ENCODE measurements at places on chromosomes 13 and 19.

DNA sequence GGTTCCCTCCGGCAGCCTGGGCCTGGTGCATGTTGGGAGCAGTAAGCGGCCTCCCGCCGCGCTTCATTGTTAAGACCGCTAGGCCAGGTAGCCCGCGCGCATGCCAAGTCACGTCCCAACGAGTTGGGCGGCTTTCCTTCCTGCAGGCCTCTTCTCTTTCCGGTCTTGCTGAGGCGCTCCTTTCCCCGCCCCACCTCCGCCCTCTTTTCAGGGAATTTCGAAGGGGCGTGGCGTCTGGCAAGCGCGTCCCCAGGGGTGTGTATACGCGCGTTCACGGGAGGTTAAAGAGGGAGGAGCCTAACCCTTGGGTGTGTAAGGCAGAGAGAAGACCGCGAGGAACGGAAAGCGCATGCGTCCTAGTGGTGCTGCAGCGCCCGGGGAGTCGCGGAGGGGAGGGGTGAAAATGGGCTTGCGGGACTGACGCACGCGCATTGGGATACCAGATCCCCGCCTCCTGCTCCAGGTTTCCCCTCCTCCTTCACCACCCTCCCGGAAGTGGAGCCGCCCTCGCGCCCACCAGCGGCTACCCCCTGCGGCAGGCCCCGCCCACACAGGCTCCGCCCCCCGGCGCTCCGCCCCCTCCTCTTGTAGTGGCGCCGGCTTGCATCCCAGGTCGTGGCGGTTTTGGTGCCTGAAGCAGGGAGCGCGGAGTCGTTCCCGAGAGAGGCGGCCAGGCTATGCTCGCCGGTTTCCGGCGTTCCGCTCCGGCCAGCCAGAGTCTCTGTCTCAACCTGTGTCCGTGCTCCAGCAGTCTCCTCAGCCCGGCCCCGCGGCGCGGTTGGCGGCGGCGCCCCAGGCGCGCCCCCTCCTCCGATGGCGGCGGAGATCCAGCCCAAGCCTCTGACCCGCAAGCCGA lies at the start of gene WDFY2:
Gene WDFY2, plus strand, starts transcription at position 588 of the 856 bp plus-strand sequence. Its CDS starts 226 bp downstream, at position 814.
- peak; percentile 98 for DNase-seq

- no peak for DNase-seq
Measured at GRCh38 chr13:85565652-85566051, 233.6 kb downstream of the SLITRK6 start.

GRCh38 chr19:2803486-2804155 lies 16.0 kb upstream of the ZNF554 start:
- no peak for DNase-seq

DNA sequence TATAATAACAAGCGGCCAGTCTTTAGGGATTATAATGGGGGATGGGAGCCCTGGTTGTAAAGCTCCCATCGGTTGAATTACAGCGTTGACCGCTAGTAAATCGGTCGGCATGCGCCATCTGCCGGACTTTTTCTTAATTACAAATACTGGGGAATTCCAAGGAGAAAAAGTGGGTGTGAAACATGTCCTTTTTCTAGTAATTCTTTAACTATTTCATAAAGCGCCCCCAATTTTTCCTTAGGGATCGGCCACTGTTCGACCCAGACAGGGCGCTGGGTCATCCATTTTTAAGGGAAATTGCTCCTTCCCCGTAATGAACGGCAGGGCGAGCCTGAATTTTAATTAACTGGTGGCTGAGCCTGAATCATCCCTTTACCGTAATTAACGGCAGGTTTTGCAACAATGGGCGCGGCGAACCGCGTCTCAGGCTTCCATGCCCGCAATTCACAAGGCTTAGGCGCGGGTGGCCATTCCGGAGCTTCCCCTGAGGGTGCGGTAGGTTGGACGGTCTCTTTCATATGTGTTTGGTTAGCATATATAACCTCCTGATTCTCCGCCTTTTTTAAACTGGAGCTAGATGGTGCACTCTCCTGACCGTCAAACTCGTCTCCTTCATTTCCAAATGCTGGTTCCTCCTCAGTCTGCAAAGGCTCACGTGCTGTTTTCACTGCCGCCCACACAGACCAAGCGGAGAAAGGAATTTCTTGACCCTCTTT lies 30.2 kb upstream of the EVI5L start:
- peak; percentile 56 for DNase-seq
